WTC11 (cell line): ENCODE measurements at places on chromosomes 13 and 19. TPM values are rescaled to one million over a fixed set of nuclear protein-coding genes. Genes with fewer than 3 reads are reported as not detected.

- H3K4me3 ChIP-seq, result peak overlapping the region; percentile 79
- peak; percentile 73 for DNase-seq
- no peak overlapping the region for H3K27ac ChIP-seq
- H3K27me3 ChIP-seq, result no peaks in the 10 kb centered on the region
- 0 out of 2 replicates have a peak, but pooled peaks cover 3% of the 10 kb centered on the region for H3K36me3 ChIP-seq
These were observed 46.8 kb downstream of the PTPRS start for GRCh38 chr19:5293612-5294378.

DNA sequence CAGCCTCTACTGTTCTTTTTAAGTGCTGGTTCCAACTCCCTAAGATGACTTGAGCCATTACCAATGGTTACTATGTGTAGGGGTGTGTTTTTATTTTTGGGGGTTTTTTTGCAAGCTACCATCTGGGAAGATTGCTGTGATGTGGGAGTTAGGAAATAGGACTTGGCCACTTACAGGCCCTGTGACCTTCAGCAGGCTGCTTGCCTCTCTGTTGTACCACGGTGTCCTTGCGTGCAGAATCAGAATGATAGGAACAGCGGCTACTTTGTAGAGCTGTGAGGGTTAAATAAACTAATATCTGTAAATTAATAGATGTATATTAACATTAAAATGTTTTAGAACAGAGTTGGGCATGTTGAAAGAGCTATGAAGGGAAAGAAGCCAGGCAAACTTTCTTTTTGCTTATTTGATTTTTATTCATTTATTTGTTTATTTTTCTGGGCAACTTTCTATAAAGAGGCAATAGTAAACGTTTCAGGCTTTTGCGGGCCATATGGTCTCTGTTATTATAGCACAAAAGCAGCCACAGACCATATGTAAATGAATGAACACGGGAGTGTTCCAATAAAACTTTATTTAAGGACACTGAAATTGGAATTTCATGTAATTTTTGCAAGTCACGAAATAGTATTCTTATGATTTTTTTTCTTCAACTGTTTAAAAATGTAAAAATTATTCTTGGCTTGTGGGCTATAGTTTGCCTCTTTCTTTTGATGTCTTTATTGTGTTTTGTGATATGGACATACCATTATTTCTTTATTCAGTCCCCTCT, 26.4 kb upstream of the EHD2 start:
- H3K27me3 ChIP-seq, result no peaks in the 10 kb centered on the region
- no peaks in the 10 kb centered on the region for H3K4me1 ChIP-seq
- H3K4me3 ChIP-seq, result no peak overlapping the region

- H3K4me1 ChIP-seq, result no peaks in the 10 kb centered on the region
- H3K36me3 ChIP-seq, result no peaks in the 10 kb centered on the region
- no peak overlapping the region for H3K27ac ChIP-seq
- no peak overlapping the region for H3K4me3 ChIP-seq
These were observed 161.4 kb downstream of the PTPRS start for GRCh38 chr19:5179256-5179655.

DNA sequence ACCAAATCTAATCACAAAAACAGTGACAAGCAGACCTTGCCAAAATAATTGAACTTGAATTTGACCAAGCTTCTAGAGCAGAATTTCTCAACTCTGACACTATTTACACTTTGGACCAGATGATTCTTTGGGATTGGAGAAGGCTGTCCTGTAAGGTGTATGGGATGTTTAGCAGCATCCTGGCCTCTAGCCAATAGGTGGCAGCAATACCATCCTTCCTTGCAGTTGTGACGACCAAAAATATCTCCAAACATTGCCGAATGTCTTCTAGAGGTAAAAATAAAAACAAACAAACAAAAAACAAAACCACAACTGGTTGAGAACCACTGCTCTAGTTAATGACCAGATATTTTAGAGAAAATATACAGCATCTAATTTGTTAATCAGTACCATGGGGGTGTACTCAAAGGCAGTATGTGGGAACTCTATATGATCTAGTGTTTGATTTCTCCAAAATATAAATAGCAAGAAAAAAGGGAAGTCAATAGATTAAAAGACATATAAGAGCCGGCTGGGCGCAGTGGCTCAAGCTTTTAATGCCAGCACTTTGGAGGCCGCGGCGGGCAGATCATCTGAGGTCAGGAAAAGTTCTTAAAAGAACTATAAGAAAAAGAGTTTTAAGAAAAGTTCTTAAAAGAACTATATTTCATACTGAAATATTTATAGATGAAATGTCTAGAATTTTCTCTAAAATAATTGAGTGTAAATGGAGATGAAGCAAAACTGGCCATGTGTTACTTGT, 60.9 kb upstream of the ZNF527 start:
- no peak overlapping the region for H3K4me3 ChIP-seq
- DNase-seq, result no peak
- H3K27ac ChIP-seq, result no peak overlapping the region
- peaks cover 9% of the 10 kb centered on the region for H3K4me1 ChIP-seq

- no peak overlapping the region for H3K27ac ChIP-seq
- H3K27me3 ChIP-seq, result no peaks in the 10 kb centered on the region
- H3K4me1 ChIP-seq, result no peaks in the 10 kb centered on the region
- no peaks in the 10 kb centered on the region for H3K36me3 ChIP-seq
- no peak for DNase-seq
These were observed 525.0 kb upstream of the SLITRK6 start for GRCh38 chr13:86324191-86324590.

GRCh38 chr19:39917561-39918182, 16.8 kb downstream of the FCGBP start:
- no peak overlapping the region for H3K27ac ChIP-seq
- no peak overlapping the region for H3K4me3 ChIP-seq
- H3K4me1 ChIP-seq, result no peaks in the 10 kb centered on the region
- H3K27me3 ChIP-seq, result no peaks in the 10 kb centered on the region
- no peak for DNase-seq
- no peaks in the 10 kb centered on the region for H3K36me3 ChIP-seq

DNA sequence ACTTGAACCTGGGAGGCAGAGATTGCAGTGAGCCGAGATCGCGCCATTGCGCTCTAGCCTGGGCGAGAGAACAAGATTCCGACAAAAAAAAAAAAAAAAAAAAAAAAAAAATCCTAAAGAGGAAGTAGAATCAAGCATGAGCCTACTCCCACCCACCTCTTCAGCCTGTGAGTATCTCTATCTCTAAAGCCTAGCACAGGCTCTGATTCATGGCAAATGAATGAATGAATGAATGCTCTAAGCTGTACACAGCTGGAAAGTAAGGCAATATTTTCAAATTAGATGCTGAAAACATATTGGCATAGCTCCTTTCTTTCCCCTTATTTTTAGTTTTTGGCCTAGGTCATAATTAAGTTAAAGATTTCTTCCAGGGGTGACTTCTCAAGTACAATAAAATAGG, 35.7 kb upstream of the FAM216B start:
- no peak overlapping the region for H3K27ac ChIP-seq
- DNase-seq, result no peak
- peaks cover 3% of the 10 kb centered on the region for H3K27me3 ChIP-seq
- no peak overlapping the region for H3K4me3 ChIP-seq

- H3K27me3 ChIP-seq, result peaks cover 16% of the 10 kb centered on the region
- no peaks in the 10 kb centered on the region for H3K36me3 ChIP-seq
- H3K27ac ChIP-seq, result no peak overlapping the region
- no peaks in the 10 kb centered on the region; the same call in 1 of the 2 replicates for H3K4me1 ChIP-seq
- H3K4me3 ChIP-seq, result peak overlapping the region; percentile 55
- peak; percentile 76 for DNase-seq
These were observed 34.2 kb upstream of the TMEM255B start for GRCh38 chr13:113724780-113725315.

- H3K4me1 ChIP-seq, result peaks cover 77% of the 10 kb centered on the region
These were observed 9.3 kb downstream of the ZIC5 start for GRCh38 chr13:99962242-99962641.

- DNase-seq, result peak; percentile 39
- peak overlapping the region; percentile 90 for H3K4me3 ChIP-seq
- H3K4me1 ChIP-seq, result peaks cover 51% of the 10 kb centered on the region
- H3K27ac ChIP-seq, result peak overlapping the region; percentile 89
These were observed 4.0 kb downstream of the EMP3 start for GRCh38 chr19:48329167-48329891.

DNA sequence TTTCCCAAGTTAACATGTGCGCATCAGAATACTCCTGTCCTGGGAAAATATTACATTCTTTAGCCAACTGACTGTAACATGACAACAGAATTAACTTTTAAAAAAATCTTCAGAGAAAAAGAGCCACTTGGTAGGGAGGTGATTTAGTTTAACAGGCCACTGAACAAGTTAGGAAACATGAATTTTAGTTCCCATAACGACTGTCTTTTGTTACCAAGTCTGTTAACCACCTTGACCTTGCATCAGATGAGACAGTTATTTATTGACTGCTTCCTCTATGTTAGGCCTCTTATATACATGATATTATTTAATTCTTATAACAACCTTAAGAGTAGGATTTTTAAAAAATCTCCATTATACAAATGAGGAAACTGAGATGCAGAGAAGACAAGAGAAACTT, 268.6 kb downstream of the NDFIP2 start:
- DNase-seq, result no peak
- no peak overlapping the region for H3K27ac ChIP-seq

GRCh38 chr13:110001670-110002275, 215.4 kb upstream of the IRS2 start:
- no peaks in the 10 kb centered on the region for H3K27me3 ChIP-seq
- no peak overlapping the region for H3K27ac ChIP-seq
- DNase-seq, result no peak
- H3K36me3 ChIP-seq, result no peaks in the 10 kb centered on the region
- no peaks in the 10 kb centered on the region for H3K4me1 ChIP-seq
- no peak overlapping the region for H3K4me3 ChIP-seq

- H3K4me1 ChIP-seq, result peaks cover 52% of the 10 kb centered on the region
- H3K4me3 ChIP-seq, result no peak overlapping the region
- H3K36me3 ChIP-seq, result peaks cover 13% of the 10 kb centered on the region; the same call in 1 of the 2 replicates
- no peaks in the 10 kb centered on the region for H3K27me3 ChIP-seq
These were observed 139.0 kb downstream of the FLT1 start for GRCh38 chr13:28355822-28356371.

- no peak overlapping the region for H3K4me3 ChIP-seq
- no peak for DNase-seq
- H3K4me1 ChIP-seq, result no peaks in the 10 kb centered on the region
- no peaks in the 10 kb centered on the region for H3K27me3 ChIP-seq
These were observed 207.6 kb upstream of the SERP2 start for GRCh38 chr13:44165889-44166496.

DNA sequence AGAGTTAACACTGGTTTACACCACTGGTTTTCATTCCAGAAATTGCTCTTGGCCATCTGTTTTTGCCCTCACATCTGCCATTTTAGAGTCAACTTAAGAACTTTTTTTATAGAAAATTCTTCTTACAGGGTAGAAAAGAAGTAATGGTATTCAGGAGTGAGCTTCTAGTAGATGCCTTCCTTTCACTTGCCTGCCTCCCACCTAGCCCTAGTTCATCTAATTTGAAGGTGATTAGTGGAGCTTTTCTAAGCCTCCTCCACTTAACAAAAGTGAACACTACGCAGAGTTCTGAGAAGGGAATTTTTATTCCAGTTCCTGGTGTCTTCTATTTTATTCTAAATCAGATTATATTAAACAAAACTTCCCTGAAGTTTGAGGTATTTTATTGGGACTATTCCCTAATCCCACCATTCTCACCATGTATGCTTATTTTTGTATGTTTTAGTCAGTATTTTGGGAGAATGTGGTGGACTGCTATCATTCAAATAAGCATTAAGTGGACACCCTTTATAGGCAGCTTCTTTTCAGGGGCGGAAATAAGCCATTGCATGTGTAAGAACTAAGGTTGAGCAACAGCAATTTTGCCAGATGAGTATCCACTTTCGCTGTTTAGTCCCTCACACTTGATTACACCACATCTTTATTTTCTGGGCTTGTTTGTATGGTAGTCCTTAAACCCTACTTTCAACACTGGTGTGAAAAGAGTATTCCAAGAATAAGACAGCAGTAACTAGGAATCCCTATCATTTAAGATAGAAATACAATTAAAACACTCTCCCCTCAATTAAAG, 156.9 kb downstream of the ENOX1 start:
- H3K27me3 ChIP-seq, result no peaks in the 10 kb centered on the region
- H3K4me1 ChIP-seq, result peaks cover 5% of the 10 kb centered on the region; the same call in 1 of the 2 replicates
- no peak overlapping the region for H3K27ac ChIP-seq
- H3K36me3 ChIP-seq, result no peaks in the 10 kb centered on the region
- no peak for DNase-seq
- H3K4me3 ChIP-seq, result no peak overlapping the region

- DNase-seq, result no peak
- H3K36me3 ChIP-seq, result peaks cover 55% of the 10 kb centered on the region
- H3K4me1 ChIP-seq, result no peaks in the 10 kb centered on the region
- no peak overlapping the region for H3K4me3 ChIP-seq
- peaks cover 29% of the 10 kb centered on the region for H3K27me3 ChIP-seq
These were observed 14.7 kb downstream of the C13orf46 start for GRCh38 chr13:113959198-113959597.

DNA sequence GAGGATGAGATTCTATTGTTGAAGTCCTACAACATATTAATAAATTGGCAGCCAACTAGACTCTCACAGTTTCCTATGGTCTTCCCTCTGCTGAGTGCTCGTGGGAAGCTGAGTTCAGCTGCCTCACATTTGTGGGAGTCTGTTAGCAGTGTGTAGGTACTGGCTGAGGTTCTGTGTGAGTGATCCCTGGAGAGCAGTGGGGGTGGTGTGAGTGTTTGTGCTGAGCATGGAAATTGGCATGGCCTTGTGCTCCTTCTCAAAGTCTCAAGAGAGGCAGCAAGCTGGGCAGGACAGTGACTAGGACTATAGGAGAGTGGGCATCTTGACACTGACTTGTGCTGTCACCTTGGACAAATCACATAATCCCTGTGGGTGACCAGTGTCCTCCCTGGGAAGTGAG, 298.3 kb downstream of the MTUS2 start:
- no peak overlapping the region for H3K27ac ChIP-seq
- H3K36me3 ChIP-seq, result no peaks in the 10 kb centered on the region
- H3K4me3 ChIP-seq, result no peak overlapping the region
- no peak for DNase-seq
- H3K4me1 ChIP-seq, result no peaks in the 10 kb centered on the region
- H3K27me3 ChIP-seq, result no peaks in the 10 kb centered on the region

GRCh38 chr13:113374511-113375175, 10.7 kb upstream of the GRTP1 start:
- H3K36me3 ChIP-seq, result peaks cover 20% of the 10 kb centered on the region
- no peak overlapping the region for H3K4me3 ChIP-seq
- no peak for DNase-seq
- peak overlapping the region; percentile 68 for H3K27ac ChIP-seq

TUBA3C gene
- not detected in 3 replicates for total RNA-seq

SRRM5 gene
- total RNA-seq, result 0.34 to 0.44 TPM (median 0.42 TPM) in 3 replicates

LGALS7B gene
- total RNA-seq, result 1.2 to 3.7 TPM (median 2.7 TPM) in 3 replicates

CAB39L gene
- total RNA-seq, result 3.3 to 4.6 TPM (median 4.2 TPM) in 3 replicates

GTF2F1 gene
- 61.5 to 62.9 TPM (median 62.4 TPM) in 3 replicates for total RNA-seq

MCEMP1 gene
- not detected in 3 replicates for total RNA-seq

CD22 gene
- 0.28 to 1.1 TPM (median 0.55 TPM) in 3 replicates for total RNA-seq

ZNF763 gene
- 2.4 to 3.1 TPM (median 2.9 TPM) in 3 replicates for total RNA-seq

RNF113B gene
- total RNA-seq, result not detected in 3 replicates

MISP gene
- total RNA-seq, result 0.66 to 0.78 TPM (median 0.70 TPM) in 3 replicates

IGSF23 gene
- not detected in 3 replicates for total RNA-seq

FLT1 gene
- 66.3 to 71.0 TPM (median 66.8 TPM) in 3 replicates for total RNA-seq

LSR gene
- total RNA-seq, result 126 to 132 TPM (median 130 TPM) in 3 replicates
